GM20000 (cell line): ENCODE measurements at places on chromosomes 3 and 15.

DNA sequence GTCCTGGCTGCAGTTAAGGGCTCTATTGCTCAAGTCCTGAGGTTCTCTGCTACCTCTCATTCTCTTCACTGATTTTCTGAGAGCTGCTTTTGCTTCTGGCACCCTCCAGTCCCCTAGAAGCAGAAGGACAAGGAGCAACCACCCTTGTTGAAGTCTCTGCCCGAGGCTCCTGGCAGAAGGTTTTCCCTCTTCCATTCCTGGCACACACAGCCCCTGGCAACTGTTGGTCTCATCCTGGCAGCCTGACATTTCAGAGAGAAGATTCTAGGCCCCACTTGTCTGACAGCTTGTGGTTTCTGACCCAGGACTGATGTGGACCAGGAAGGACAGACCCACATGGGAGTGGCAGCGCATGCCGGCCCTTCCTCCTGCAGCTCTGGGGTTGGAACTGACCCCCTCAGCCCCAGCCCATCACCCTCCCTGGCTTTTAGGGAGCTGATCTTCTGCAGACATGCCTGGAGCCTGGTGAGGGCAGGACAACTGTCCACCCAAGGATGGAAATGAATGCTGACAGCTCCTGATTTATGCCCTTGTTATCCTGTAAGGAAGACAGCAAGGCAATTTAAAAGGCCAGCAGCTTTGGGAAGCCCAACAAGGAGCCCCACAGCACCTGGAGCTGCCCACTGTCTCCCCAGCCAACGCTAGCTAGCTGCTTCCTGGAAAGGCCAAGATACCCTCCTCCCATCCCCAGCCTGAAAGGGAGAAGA lies 13.0 kb upstream of the NTRK3 start:
- no peak for DNase-seq

DNA sequence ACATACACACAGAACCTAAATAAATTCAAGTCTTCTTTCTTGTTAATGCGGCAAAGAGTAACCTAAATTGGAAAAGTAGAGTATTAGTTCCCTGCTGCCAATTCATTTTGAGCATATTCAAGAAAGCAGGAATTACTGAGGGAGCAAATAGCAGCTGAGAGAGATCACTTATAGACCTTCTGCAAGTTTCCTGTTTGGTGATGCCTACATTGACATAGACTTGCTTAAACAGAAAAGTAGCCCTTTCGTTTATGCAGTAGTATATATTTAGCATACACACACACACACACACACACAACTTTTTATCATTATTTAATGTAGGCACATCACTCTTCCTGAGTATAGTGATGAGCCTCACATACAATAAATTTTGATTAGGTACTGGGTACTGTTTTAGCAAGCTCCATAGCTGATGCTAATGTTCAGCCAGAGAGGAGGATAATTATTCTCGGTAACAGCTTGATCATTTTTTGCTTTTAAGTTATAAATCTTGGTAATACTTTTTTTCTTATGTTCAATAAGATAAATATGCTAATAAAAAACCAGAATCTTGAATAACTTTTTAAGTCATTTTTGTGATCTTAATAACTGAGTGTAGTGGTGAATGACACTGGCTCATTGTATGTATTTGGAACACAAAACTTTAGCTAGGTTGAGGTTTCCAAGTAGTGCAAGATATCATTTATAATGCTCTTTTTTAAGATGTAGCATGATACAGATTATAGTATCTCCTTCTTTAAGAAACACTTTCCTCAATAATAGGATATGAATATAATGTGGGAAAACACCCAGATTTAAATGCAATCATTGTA lies 174.7 kb downstream of the MBNL1 start:
- DNase-seq = no peak

- no peak for DNase-seq
Observed at GRCh38 chr3:59271971-59272370, 222.1 kb upstream of the CFAP20DC start.

- no peak for DNase-seq
Observed at GRCh38 chr3:174423936-174424335, 435.2 kb upstream of the NAALADL2 start.

- DNase-seq = peak; percentile 44
Observed at GRCh38 chr3:4756855-4757574, 222.2 kb upstream of the BHLHE40 start.

DNA sequence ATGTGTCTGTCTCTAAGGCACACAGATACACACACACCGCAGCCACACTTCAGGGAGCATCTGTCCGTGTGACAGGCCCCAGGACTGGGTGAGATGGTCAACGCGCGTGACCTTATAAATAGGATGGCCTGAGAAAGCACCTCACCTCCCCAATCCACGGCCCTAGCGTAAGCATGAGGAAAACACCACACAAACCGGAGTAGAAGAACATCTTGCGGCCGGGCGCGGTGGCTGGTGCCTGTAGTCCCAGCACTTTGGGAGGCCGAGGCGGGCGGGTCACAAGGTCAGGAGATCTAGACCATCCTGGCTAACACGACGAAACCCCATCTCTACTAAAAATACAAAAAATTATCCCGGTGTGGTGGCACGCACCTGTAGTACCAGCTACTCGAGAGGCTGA lies 1.6 kb downstream of the NIPA1 start:
- DNase-seq = no peak

DNA sequence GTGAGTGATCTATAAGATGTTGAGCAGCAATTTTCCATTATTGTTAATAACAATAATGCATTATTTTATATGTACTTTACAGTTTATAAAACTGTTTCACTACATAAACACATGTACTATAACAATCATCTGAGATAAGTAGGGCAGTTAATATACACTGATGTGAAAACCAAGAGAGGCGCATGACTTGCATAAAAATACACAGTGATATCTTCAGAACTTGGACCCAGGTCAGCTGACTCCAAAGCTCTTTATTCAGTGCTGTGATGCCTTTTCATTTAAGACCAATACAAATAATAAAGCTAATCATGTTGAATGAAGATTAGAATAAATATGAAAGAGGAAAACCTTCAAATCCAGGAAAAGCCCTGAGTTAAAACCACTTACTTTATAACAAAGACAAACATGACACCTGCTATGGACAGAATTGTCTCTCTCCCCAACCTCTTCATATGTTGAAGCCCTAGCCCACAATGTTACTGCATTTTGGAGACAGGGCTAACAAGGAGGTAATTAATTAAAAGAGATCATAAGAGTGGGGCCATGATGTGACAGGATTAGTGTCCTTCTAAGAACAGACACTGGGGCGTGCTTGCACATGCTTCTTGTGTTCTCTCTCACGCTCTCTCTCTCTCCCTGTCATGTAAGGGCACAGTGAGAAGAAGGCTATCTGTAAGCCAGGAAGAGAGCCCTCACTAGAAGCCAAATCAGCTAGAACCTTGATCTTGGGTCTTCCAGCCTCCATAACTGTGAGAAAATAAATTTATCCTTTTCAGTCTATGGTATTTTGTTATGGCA lies 55.8 kb upstream of the TSPAN3 start:
- DNase-seq = no peak

- no peak for DNase-seq
Observed at GRCh38 chr3:3800685-3801493, 1.7 kb downstream of the LRRN1 start.

DNA sequence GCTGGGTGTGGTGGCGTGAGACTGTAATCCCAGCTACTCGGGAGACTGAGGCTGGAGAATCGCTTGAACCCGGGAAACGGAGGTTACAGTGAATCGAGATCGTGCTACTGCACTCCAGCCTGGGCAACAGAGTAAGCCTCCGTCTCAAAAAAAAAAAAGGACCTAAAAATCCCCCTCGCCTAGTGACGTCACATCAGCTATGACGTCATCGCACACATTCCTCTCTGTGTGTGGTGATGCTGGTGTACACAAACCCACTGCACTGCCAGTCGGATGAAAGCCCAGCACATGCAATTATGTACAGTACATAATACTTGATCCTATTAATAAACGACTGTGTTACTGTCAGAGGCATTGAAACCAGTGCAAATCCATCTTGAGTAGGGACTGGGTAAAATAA lies 40.2 kb upstream of the SEC61A1 start:
- DNase-seq = no peak

GRCh38 chr15:26065723-26066122 lies 202.6 kb upstream of the ATP10A start:
- no peak for DNase-seq
